ENCODE measurements at places on chromosomes 2 and 18.

DNA sequence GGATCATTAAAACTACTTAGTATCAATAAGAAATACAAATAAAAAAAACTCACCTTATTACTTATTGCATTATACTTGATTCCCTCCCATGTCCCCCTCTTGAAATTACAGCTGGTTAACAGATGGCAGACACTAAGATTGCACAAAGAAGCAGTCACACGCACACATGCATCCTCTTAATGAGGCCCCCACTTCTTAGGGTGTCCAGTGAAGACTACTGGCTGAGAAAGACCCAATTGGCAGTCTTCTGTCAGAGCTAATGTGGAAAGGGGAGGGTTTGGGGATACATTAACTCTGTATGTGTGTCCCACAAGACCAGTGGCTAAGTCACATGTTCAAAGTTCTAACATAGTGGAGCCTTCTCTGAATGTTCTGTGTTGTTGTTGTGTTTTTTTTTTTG, 210.7 kb downstream of the MTX2 start:
- no peak for DNase-seq

- DNase-seq, result peak; percentile 25
Observed at GRCh38 chr2:144466637-144467036, 53.3 kb downstream of the ZEB2 start.

DNA sequence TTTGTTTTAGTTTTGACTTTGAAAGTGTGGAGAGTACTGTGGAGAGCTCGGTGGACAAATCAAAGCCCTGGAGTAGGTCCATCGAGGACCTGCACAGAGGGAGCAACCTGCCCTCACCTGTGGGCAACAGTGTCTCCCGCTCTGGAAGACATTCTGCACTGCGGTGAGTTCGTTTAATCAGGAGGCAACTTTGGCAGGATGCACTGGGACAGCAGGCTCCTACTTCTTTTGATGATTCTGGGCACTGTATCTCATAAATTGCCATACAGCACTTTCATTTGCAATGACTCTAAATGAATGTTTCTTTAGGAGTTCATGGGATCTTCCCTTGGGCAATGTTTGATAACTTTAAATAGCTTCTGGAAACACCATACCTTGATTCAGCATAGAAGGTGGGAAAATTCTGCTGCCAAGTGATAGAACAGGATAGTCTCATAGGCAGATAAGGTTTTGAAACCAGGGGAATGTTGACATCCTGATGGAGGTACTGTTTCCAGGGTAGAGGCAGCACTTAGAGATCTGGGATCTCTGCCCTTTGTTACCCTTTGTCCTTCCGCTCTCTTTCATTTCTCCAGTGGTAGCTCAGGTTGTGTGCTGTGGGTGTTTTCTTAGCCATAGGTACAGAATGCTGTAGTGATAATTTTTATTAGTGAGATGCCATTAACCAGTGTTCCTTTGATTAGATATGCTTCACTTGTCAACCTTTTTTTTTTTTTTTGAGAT, 156.2 kb downstream of the PRPF40A start:
- no peak for DNase-seq

DNA sequence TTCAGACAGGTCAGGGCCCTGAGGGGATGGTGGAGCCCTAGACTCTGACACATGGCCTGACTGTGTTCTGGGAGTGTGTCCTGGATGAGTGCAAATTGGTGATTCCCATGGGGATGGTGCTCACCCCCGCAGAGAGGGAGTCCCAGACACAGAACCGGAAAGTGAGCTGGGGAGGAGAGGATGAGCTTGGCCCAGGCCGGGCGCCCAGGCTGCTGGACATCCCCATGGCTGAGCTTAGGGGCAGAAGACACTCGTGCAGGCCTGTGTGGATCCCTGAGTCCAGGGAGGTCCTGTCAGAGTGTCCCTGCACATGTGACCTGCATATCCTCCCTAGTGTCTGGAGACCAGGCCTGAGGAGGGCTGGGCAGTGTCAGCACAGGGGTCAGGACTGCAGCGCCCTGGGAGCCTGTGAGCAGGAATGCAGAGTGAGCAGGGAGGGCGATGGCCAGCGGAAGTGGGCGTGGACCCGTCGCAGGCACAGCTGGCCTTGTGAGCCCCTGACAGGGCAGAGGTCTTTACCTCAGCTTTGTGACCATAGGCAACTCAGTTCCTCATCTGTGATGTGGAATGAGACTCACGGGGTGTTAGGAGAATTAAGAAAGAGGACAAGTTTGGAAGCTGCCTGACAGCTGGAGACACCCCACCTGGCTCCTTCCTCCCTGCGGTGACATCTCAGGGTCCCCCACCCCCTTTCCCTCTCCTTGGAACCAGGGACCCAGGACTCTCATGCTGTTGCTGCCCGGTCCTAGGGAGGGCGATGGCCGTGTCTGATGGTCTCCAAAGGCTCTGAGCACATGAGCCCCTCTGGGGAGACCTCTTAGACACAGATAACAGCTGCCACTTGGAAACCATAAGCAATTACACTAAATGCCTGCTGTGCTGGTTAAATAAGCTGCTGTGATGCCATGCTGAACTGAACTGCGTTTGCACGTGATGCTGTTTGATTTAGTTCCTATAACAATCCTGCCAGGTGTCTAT, 62.6 kb upstream of the HS6ST1 start:
- no peak for DNase-seq

DNA sequence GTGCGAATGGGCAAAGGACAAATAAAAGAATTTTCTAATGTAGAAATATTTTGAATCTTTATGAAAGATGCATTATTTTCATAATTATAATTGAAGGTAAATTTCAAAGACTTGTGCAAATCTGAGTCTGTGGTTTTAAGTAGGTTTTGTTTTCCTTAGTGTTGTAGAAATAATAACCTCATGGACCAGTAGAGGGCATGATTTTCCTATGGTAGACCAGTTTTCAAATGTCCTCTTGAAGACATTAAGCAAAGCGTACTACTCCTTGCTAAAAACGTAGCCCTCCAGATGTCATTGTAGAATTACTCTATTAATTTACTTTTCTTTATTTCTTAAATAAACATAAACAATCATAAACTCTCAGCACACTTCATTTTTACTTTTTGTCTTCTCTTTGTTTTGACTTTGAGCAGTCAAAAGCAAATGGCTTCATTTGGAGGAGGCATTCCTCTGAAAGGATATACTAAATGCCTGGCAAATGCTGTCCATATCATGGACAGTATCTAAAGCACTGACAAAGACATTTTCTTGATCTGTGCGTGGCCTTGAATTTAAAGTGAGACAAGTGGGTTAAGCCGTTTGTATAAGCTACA, 85.8 kb upstream of the FAM237A start:
- DNase-seq, result peak; percentile 49
